NB4 (cell line): ENCODE measurements at places on chromosomes 4 and X.

DNA sequence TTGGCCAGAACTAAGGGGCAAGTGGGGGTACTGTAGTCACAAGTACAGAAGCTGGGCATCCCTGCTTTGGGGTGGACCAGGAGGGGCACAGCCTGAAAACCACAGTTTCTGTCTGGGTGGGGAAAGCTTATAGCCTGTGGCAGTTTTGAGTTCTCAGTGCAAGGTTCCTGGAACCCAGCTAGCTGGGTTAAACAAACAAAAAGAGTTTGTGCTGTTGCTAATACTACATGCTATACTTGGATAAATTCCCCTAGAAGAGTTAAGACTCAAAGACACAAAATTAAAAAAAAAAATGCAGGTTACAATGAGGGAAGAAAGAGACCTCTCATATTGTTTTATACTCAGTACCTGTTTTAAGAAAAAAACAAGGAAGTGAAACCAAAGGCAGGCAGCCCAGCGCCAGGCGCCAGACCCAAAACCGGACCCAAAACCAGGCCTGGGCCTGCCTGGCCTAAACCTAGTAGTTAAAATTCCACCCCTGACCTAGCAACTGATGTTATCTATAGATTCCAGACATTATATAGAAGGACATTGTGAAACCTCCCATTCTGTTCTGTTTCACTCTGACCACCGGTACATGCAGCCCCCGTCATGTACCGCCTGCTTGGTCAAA lies 50.8 kb downstream of the SLC2A9 start:
- DNase-seq: no peak

DNA sequence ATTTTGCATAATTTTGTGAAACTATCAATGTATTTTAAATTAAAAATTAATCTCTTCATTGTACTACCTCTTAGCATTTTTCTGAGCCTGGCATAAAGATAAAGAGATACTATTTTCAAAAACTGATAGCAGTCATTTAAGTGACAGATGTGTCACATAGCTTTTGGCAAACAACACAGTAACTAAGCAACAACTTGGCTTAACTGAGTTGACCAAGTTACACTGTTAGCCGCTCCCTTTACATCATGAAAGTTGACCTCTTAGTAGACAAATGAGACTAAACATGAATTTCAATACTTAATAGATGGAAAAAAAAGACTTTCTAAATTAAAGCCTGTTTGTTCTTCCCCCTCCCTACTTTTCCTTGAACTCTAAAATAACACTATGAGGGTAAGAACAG lies 62.0 kb downstream of the ATP8A1 start:
- DNase-seq: no peak

- DNase-seq: no peak
Observed at GRCh38 chr4:11494232-11494631, 65.5 kb upstream of the HS3ST1 start.

GRCh38 chrX:24799565-24799964 lies 105.8 kb downstream of the POLA1 start:
- DNase-seq: no peak

DNA sequence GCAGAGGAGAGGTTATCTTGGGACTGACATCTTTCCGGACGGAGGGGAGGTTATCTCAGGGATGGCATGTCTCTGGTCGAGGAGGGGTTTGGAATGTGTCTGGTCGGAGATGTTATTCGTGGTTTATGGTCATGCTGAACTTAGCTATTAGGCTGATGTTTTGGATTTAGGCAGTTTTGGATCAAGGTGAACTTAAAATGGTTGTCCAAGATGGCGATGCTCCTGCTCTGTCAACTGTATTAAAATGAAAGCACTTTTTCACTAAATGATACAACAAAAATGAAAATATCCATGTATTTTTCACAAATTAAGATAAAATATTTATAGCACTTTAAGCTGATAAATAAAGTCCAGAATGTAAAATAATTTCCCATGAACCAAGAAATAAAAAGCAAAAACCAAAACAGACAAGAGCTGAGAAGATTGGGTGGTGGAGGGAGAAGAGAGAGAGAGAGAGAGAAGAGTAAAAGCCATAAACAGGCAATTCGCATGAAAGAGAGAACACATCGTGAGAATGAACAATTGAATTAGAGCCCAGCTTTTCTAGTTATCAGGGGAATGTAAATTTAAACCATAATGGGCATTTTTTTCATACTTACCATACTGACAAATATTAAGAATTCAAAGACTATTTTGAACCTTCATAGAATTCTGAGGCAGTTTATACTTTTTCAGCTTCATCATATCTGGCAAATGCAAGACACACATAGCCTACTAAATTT lies 2236.0 kb upstream of the AGA start:
- no peak for DNase-seq

DNA sequence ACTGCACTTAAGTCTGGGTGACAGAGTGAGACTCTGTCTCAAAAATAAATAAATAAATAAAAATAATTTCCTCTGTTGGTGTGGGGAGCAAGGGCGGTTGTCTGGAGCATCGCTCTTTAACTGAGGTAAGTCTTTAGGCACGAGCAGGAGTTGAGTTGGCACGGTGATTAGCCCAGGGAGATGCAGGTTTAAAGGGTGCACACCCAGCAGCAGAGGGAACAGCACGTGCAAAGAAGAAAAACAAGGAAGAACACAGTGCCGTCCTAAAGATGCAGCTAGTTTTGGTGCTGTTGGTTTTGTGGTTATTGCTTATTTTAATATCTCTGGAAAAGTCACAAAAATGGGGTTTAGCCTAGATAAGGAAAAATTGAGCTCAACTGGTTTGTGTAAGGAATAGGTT lies 87.8 kb downstream of the DHX15 start:
- no peak for DNase-seq

- no peak for DNase-seq
Observed at GRCh38 chrX:123447506-123447905, 263.4 kb downstream of the GRIA3 start.

GRCh38 chr4:146134761-146135445 lies 40.6 kb upstream of the LSM6 start:
- no peak for DNase-seq

DNA sequence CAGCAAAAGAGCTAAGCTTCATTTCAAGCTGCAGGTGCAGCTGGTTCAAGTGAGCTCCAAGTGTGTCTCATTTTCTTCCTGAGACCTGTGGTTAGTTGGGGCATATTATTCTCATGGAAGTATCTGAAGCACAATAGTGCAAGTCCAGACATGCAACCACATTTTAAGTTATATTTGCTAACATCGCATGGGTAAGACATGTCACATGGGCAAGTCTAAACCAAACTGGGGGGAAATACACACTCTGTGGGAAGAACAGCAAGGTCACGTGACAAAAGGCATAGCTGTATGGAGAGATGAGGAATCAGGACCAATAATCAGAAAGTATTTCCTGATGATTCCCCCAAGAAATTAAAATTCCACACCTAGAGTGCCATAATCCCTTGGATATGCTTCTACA lies 94.9 kb upstream of the NDP start:
- no peak for DNase-seq

GRCh38 chrX:38678821-38679220 lies 117.5 kb downstream of the TSPAN7 start:
- no peak for DNase-seq

DNA sequence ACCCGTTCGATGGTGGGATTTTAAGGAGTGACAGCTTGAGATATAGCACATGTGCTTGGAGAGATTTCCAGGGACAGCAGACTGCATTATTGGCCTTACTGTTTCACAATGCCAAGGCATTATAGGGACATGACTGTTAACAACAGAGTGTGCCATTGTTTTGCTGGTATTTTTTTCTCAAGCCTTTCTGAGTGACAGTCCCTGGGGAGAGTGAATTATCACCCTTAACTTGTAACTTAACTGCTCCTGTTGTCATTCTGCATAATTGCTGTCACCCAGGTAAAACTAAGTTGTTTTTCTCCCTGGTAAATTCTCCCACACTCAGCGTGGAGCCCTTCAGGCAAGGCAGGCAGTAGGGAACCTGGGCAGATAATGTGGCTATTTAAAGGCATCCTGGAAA lies 989.2 kb upstream of the LCORL start:
- DNase-seq: no peak

DNA sequence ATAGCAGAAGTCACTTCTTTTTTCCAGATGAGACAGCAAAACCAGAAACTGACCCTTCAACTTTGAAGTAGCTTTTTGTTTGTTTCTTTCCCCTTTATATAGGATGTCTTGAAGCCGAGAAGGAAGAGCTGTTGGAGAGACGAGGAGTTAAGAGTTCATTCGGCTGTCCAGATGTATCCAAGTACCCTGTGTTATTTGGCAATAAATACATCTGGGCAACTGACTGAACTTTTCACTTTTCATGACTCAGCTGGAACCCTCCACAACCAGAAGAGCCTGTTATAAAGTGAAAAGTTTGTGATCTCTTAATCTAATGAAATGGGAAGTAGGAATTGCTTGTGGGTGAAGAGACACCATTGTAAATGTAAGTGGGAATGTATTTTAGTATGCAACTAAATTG lies 131.2 kb downstream of the HTR2C start:
- DNase-seq: no peak

GRCh38 chr4:75490155-75490554 lies 24.0 kb downstream of the RCHY1 start:
- peak; percentile 16 for DNase-seq

GRCh38 chrX:101449279-101449678 lies 36.0 kb upstream of the ARMCX4 start:
- no peak for DNase-seq

DNA sequence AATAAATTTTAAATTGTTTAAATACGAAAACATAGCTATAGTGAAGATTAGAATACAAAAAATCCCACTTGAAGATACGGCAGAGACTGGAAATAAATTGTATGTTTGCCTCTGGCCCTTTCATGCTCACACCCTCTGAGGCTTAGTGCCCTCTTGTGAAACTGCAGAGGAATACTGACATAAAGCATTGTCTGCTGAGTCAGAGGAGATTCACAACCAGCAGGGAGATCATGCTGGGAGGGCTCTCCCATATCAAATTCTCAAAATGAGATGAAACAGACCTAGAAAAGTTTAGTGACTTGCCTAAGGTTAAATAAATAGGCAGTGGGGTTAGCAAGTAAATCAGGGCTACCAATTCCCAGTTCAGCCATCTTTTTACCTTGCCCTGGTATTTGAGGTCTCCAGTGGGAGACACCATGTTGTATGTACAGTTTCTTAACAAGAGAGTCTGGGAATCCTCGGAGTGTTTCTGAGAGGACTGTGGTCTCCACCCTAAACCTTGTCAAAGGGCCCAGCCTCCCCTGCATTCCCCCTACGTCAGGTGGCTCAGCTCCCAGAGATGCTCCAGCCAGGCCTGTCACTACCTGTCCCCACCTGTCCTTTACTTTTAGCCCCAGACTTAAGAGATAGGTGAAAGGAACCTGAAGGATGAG lies 581.4 kb upstream of the DIPK2B start:
- DNase-seq: peak; percentile 73

GRCh38 chr4:123479944-123480343 lies 83.3 kb downstream of the SPRY1 start:
- peak; percentile 67 for DNase-seq

GRCh38 chrX:44544036-44544435 lies 1.4 kb upstream of the FUNDC1 start:
- DNase-seq: no peak

GRCh38 chr4:180449395-180449956 lies 1793.7 kb upstream of the TENM3 start:
- DNase-seq: peak; percentile 48

- no peak for DNase-seq
Observed at GRCh38 chr4:110621839-110622751, 782 bp downstream of the PITX2 start.

DNA sequence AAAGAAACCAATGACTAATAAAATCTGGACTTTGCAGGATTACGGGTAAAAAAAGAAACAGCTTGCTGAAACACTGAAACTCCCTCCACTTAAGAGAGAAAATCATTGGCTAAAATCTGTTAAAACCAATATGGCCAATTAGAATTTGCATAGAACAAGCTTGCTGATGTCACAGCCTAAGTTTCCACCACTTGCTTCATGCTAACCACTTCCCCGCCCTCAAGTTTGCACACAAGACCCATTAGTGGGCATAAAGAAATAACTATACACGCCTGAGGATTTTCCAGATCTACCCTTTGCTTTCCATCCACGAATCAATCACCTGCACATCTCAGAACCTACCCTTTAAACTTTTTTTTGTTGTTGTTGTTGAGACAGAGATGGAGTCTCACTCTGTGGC lies 42.7 kb upstream of the PHEX start:
- DNase-seq: no peak

- DNase-seq: no peak
Observed at GRCh38 chr4:44806071-44806470, 79.7 kb upstream of the GNPDA2 start.

GRCh38 chrX:23012162-23012561 lies 12.4 kb downstream of the DDX53 start:
- peak; percentile 49 for DNase-seq

DNA sequence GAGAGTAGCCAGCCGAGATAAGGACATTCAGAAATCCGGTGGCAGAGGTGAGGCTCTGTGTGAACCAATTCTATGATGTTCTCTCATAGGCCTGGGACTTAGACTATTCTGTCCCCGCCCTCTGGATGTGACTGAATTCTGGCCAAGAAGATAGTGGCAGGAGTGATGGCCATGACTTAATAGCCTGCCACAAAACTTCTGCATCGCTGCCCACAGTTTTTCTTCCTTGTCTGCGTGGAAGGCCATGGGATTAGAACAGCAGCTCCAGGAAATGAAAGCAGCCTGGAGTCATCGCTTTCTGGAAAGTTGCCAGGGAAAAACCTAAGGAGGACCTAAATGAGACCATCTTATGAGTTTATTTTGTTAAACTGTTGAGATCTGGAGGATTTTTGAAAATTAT lies 134.7 kb downstream of the F11 start:
- no peak for DNase-seq

DNA sequence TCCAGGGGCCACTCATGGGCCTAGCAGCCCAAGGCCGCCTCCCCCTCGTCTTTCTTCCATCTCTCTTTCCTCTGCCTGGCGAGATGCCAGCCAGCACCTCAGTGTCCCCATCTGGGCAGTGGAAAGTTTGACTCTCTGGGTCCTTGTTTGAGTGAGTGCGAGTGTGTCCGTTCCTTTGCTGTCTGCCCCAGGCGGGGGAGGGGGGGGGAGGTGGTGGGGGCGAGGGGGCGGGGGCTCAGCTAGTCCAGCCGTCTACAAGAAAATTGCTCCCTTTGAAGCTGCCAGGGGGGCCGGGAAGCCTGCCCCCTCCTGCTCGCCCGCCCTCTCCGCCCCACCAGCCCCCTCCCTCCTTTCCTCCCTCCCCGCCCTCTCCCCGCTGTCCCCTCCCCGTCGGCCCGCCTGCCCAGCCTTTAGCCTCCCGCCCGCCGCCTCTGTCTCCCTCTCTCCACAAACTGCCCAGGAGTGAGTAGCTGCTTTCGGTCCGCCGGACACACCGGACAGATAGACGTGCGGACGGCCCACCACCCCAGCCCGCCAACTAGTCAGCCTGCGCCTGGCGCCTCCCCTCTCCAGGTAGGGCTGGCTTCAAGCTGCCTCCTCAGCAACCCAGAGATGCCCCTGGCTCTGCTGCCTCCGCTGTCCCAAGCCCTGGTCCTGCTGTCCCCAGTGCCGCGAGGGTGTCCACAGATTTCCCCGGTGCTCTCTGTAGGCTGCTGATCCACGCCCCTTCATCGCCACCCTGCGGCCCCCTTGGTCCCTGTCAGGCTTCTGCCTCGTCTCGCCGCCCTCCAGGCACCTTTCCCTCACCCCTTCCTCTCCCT lies at the start of gene BGN:
TSS of gene BGN (plus strand) at position 440 of the 821 bp plus-strand sequence. CDS start 9,652 bp downstream, outside the sequence.
- DNase-seq: no peak
